H4 (cell line): ENCODE measurements at places on chromosomes 5 and 9. TPM values are rescaled to one million over a fixed set of nuclear protein-coding genes. Genes with fewer than 3 reads are reported as not detected.

Gene CAMK4
- total RNA-seq, result 8.8 and 22.5 TPM in 2 replicates

Gene COL15A1
- total RNA-seq, result 1.6 and 1.8 TPM in 2 replicates

Gene PROB1
- total RNA-seq, result not detected in 2 replicates

Gene PCDHA3
- total RNA-seq, result 4.5 and 4.7 TPM in 2 replicates

Gene TMEM161B
- total RNA-seq, result 10.0 and 16.5 TPM in 2 replicates

Gene PCDHB8
- total RNA-seq, result 12.4 and 12.7 TPM in 2 replicates

Gene TRIP13
- total RNA-seq, result 52.1 and 54.2 TPM in 2 replicates

DNA sequence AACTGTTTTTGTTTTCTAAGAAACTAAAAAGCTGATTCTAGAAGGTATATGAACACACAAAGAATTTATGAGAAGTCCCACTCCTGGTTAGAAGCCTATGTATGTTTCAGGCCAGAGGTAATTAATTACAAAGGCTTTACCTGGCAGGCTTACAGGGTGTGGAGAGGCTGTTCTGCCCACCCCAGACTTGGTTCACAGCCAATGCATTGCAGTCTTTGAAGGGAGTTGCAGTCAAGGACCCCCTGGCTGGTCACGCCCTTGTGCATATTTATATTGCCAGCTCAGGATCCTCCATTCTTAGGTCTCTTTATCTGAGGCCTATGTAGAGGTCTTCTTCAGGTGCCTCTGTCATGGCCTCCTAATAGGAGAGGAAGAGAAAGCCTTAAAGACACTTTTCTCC lies 13.6 kb upstream of the PRSS3 start:
- DNase-seq, result no peak

DNA sequence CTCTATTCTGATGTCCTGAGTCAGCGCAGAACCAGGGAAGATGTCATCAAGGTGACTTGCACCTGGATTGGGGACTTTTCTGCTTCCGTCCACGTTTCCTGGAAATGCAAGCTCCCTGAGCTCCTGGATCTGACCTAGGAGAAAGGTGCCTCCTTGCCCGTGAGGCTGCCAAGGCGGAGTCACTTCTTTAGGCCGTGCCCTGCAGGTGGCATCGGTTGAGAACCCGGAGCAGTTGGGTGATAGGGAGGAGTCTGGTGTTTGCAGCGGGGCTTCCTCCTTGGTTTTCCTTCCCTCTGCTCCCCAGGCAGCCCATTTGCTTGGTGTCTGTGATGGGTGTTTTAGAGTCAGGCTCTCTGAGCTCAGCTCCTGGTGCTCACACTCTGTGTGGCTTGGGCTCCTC lies 15.2 kb downstream of the NANS start:
- DNase-seq, result no peak

- peak; percentile 75 for DNase-seq
Measured at GRCh38 chr9:133731876-133732638, 6.1 kb downstream of the SARDH start.

DNA sequence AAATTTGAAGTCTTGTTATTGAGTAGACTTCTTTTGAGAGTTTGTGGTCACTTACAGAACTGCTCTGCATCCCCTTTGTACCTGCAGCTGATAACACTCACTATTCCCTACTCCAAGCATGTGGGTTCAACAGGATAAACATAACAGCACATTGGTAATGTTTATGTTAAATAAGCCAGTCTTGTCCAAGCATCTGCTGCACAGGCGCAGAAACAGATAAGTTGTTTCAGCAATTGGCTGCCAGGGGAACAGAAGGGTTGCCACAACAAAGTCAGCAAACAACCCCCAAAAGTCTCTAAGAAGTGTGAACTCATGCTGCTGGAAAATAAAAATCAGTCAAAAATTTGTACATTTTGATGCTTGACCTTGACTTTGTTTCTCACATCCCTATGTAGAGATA lies 174.6 kb downstream of the GDNF start:
- no peak for DNase-seq

DNA sequence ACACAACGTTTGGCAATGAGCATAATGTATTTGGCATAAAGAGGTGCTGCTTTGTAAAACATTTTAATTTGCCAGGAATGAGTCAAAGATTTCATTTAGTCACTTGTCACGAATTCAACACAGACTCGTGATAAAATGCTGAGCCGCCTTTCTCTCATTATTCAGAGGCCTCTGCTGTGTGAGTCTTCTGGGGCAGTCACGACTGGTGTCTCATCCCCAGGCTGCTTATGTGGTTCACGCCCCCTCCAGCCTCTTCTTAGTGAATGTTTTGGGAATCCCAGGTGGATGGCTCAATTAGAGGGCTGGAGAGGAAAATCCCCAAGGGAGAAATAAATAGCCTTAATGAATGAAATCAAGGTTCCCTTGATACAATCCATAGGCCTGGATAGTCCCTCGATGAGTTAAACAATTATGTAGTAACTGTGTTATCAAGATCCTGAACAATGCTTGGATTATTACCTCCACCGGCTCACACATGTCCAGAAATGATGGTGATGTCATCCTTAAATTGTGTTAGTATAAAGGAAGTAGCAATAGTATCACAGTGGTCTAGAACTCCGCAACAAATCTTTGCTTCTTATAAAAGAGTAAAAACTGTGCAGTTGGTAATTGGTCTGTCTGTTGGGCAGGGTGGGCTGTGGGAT lies 192.1 kb upstream of the ADAMTS16 start:
- no peak for DNase-seq

DNA sequence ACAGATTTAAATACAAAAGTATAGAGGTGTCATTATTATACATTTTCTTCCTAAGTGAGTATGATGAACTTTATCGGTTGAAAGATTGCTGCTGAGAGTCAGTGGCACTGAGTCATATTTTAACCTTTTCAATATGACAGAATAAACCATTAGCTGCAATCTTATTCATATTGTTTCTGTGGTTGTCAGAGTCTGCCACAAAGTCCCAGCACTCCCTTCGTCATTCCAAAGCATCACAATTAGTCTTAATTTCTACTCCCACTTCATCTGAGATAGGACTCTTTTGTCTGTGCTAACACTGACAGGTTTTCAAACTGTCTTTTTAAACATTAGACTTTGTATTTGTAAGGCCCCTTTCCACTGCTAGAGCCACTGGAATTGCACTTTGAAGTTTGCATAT lies 656.9 kb downstream of the MTRR start:
- DNase-seq, result no peak

GRCh38 chr5:87119588-87119987 lies 148.1 kb upstream of the RASA1 start:
- no peak for DNase-seq

GRCh38 chr5:141319699-141320098 lies 885 bp downstream of the TAF7 start:
- no peak for DNase-seq

DNA sequence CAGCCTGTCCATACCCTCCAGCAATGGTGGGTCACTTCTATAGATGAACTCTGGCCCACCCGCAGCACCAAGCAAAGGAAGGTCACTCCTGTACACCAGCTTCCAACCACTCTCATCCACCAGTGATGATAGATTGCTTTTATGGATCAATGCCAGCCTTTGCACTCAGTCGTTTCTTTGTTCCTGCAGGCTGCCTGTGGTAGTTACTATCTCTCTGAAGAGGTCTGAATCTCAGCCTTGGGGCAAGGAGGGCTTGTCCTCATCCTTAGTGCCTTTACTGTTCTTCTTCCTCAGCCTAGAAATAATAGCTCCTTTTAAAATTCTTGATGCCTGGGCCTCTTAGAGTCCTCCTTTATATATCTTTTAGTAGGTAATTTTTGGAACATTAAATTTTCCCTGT lies 100.8 kb downstream of the TMC1 start:
- no peak for DNase-seq

- DNase-seq, result no peak
Measured at GRCh38 chr5:158127536-158127935, 268.6 kb upstream of the CLINT1 start.

GRCh38 chr5:180157866-180158265 lies 51.1 kb downstream of the RASGEF1C start:
- no peak for DNase-seq
